ENCODE measurements at places on chromosomes 11 and 22.

DNA sequence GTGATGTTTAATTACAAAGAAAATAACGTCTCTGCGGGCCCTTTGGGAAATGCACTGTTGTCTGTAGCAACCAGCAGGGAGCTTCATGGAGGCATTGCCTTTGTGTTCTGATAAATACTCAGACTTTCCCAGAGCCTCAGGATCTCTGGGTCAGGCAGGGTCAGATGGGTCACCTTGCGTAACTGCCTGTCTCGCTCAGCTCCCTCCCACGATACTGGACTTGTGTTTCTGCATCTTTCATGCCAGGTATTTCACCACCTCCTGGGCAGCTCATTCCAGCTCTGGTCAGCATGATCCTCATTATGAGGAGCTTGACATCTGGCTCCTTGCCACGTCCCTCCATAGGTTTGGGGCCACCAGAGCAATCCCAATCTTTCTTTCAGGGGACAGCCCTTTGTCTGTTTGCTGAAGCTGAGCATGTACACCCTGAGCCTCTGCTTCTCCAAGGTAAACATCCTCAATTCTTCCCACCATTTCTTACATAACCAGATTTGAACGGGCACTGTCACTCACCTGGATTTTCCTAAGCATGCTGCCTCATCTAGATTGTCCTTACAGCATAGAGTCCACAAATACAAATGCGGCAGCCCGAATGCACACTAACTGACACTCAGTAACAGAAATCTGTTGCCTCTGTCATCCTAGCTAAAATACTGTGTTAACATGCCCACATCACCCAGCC is 162.3 kb downstream of the LARGE1 start:
- DNase-seq: no peak

DNA sequence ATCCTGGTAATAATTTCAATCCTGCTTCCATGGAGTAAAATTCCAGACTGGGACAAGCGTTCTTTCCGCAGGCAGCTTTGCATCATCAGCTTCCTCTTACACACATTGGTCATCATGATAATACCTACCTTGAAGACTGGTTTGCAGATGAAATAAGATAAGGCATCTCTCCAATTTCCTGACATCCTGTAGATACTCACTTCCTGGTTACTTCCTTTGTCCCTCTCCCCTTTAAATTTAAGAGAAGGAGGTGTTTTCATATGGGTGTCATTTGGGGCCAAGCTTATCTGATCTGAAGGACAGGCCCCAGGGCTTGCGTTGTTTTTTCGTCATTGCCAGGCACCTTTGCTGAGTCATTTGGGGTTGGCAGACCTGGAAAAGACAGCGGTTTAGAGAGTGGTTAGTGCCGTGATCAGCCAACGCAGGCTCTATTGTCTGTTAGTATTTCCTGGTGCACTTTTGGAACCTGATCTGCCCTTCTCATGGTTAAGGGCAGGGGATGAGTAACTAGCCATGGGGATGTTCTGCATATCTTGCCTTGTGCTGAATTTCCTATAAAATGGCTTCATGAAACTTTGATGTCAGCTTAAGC is 24.1 kb downstream of the GRAMD1B start:
- DNase-seq: no peak

DNA sequence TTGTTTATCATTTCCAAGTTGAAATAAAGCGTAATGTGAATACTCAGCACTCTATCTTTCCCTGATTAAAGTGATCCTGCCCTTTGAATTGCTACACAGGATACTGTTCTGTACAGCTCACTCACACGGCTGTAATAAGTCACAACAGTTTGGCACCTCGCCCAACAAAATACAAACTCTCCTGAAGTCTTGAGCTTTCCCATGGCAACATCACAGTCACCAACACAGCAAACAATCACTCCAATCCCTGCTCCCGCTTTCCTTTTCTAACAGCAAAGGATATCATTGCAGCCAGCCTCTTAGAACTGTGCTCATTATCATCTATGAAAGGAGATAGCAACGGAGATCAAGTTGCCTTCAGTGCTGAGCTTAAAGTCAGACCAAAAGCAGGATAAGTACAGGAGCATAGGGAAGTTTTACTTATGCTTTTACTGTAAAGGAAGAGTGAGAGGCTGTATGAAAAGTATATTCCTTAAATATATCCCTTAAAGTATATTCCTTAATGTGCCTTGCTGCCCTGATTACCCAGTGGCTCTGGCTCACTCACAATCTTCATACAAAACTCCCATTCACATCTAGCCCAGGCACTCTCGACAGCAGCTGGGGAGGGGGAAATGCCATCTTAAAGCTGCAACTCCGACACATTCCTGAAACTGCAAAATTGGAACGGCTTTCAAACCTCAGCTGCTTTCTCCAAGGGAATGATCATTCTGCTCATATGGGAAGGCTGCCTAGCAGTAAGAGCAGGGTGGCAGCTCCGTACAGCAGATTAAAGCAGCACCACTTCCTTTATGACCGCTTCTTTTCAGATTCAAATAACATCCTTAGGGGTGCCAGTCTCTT is 35.8 kb downstream of the MAML2 start:
- DNase-seq: peak; percentile 93

GRCh38 chr22:29882716-29883044 is 294 bp upstream of the MTMR3 start:
- no peak for DNase-seq

DNA sequence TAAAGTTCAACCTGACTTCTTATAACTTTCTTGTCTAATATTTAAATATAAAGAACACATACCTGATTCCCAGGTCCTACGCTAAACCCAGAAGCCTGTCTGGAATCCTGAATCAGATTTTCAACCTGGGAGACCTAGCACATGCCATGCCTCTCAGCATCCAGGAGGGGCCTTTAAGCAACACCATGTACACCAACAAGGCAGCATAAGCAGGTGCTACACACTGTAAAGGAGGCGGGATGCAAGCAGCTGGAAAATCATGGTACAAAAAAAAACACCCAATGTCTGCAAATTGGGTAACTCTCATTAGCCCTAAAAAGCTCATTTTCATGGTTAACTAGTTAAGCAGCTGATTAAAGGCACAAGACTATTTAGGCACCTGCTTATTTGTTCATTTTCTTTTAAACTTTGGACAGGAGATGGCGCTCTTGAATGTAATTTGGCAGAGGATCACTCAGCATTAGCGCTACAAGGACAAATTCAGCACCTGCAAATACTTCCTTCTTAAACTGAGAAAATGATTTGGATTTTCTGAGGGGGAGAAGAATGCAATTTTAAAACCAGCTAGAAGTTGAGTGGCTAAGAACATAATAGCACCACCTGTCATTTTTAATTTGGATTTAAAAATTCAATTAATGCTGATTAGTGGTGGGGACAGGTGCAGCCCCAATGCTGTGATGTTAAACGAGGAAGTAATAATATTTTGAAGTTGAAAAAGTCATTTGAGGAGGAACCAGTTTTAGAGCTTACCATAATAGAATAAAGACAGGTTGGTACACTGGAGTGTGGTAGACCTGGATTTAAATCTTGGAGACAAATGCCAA is 104.0 kb downstream of the FAR1 start:
- peak; percentile 21 for DNase-seq

GRCh38 chr11:86702220-86702983 is 30.0 kb upstream of the ME3 start:
- DNase-seq: no peak

DNA sequence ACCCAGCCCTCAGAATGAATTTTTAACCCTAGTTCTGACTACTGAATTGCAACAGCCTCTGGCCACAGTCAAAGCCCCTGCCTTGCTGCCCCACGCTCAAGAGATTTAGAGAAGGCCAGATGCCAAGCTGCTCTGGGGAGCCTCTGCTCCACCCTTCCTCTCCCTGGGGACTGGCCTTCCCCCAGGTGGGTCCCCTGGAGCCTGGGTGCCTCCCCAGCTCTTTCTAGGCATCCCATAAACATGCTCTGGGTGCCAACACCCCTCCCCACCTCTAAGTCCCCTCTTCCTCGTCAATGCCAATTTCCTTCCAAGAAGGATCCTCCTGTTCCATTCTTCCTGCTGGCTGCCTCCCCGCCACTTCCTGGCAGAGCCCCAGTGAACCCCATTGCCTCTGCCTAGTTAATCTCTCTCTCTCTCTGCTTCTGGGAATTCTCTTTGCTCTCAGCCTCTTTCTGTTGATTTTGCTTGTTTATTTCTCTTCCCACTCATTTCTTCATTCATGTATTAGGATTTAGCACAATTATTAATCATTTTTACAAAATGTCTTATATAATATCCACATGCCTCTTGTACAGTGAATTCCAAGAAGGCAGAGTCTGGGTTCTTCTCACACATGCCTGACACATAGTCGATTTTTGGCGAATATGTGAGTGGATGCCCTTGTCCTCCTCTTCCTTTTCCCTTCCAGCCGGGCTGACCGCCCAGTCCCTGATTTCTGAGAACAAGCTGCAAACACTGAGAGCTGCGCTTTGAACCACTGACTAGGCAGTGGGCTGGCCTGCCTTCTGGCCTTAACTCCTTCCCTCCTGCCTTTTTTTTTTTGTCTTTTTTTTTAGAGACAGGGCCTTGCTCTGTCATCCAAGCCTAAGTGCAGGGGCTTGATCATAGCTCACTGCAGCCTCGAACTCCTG is 17.5 kb downstream of the UQCR10 start:
- DNase-seq: no peak

DNA sequence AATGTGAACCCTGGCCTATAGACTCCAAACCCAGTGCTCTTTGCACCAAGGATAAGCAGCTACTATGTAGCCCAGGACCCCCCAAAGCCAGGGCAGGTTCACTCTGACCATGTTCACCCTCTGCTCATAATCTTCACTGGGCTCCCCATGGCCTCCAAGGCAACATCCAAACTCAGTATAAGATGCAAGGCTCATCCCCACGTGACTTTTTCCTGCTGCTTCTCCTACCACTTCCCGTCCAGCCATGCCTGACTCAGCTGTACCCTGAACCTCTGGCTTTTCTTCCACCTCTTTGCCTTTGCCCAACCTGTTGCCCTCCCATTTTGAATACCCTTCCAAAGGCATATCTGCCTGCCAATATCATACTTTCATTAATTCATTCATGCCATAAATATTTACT is 27.8 kb downstream of the PDE2A start:
- DNase-seq: no peak

DNA sequence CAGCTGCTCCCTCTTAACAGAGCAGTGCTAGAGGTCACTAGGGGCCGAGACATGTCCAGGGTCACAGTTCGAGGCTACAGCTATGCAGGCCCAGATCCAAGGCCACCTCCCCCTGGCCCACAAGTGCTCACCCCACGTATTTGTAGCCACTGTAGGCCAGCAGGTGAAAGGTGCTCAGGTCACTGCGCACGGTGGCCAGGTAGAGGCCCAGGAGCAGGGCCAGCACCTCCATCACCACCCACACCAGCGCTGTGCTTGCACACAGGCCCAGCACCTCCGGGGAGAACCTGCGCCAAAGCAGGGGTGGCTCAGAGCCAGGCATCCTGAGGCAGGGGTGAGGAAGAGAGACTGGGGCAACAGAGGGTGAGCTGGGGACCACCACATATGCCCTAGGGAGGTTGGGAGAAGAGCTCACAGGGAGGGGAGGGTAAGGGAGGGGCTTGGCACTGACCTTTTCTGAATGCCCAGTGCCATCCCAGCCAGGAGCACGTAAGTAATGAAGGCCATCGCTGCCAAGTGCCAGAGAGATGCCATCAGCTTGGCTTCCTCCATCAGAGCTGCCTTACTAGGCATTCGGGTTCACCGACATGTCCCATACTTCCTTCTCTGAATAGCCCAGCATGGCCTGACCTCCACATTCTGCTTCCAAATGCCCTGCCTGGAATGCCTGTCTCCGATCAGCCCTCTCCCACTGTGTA is 3.5 kb downstream of the YIF1A start:
- no peak for DNase-seq

DNA sequence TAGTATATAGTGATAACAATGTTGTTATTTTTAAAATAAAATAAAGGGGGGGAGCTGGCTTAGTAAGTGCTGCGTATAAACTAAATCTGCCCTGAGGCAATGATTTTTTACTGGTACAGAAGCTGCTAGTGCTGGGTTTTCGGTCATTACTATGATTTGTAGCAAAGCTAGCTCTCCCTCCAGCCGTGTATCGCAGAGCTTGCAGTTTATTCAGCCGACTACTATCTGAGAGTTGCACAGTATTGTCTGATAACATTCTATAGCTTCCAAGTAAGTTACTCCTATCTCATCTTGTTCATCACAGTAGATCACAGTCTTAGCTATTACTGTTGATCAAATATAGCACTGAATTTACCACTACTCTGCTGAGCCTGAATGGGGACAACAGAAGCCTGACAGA is 805.5 kb upstream of the ARHGAP42 start:
- DNase-seq: no peak

DNA sequence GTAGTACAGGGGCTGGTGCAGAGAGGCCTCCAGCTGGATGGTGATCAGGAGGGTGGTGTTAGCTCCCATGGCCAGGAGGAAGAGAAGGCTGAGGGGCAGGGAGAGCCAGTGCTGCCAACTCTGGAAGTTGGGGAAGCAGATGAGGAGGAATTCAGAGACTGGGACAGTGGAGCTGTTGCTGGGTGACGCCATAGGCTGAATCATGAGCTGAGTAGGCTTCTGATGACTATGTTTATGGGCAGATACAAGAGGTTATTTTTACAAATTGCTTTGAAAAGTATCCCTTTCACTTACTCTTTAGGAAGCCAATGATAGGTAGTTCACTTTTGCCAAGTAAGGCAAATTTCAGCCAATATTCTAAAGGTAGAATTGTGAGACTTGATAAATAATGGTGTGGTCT is 3.1 kb downstream of the OR56A1 start:
- DNase-seq: no peak

DNA sequence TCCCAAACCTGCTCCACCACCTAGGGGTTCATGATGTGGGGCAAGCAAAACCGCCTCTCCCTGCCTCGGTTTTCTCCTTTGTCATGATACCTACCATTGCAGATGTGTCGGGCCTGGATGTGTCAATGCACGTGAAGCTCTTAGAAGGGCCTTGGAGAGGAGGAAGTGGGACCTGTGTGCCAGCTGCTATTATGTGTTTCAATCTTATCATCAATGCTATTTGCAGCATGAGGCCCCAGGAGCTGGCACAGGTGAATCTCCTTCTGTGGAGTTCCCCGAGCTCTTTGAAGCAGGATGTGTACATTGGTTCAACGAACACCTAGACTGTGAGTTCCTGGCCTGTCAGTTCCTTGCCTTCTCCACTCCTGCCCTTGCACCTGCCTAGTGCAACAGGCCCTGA is 331.6 kb downstream of the CTTN start:
- DNase-seq: no peak

DNA sequence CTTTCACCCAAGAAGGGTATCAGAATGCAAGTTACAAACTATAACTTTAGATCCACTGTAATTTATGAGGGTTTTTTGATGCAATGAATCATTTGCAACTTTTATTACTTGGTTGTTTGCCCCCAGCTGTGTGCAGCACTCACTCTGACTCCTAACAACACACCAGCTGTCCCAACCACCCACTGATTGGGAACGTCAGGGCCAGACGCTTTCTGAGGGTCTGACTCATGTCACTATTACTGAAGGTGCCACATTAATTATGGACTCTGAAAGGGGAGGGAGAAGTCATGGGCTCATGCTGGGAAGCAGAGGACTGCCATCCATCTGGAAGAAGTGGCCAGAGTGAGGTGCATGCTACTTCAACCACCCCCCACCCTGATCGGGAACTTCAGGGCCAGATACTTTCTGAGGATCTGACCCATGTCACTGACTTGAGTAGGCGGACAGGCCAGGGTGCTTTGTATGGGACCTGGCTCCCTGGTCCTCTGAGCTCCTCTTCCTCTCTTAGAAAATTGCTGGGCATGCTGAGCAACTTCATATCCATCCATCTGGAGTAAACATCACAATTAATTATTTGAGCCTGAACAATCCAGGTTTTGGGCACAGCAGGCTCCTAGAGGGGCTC is 44.9 kb upstream of the DRD2 start:
- peak; percentile 79 for DNase-seq
